ENCODE measurements at places on chromosomes 3 and 15.

DNA sequence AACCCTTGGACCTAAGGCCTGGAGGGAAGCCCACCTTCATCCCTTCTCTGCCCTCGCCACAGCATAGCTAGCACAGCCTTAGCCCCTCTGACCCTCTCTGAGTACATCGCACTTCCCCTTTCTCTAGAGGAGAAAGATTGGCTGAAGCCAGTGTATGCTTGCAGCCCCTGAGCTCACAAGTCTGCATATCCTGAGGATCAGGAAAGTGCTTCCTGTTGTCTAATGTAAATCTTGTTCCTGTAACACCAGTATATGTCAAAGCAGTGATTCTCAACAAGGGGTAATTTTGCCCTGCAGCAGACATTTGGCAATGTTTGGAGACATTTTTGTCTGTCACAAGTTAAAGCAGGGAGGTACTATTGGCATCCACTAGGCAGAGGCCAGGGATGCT lies 2.2 kb upstream of the PRKCD start:
- no peak for DNase-seq

GRCh38 chr3:132972333-132972732 lies 65.9 kb upstream of the TMEM108 start:
- peak; percentile 13 for DNase-seq

- peak; percentile 32 for DNase-seq
Observed at GRCh38 chr15:64502551-64502950, 42.2 kb downstream of the ZNF609 start.

- DNase-seq, result no peak
Observed at GRCh38 chr3:54575618-54575960, 352.3 kb downstream of the LRTM1 start.

DNA sequence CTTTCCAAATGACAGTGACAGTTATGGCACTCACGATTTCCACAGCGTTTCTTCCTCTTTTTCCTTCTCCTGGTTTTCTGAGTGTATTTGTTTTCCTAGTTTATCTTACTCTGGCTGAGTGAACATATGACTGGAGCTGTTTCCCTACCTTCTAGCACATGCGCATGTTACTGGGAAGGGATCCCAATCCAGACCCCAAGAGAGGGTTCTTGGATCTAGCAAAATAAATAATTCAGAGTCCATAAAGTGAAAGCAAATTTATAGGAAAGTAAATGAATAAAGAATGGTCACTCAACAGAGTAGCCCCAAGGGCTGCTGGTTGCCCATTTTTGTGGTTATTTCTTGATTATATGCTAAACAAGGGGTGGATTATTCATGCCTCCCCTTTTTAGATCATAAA lies 23.8 kb downstream of the METTL6 start:
- no peak for DNase-seq

GRCh38 chr15:69451951-69452691 lies 497 bp upstream of the RPLP1 start:
- DNase-seq, result peak; percentile 36

DNA sequence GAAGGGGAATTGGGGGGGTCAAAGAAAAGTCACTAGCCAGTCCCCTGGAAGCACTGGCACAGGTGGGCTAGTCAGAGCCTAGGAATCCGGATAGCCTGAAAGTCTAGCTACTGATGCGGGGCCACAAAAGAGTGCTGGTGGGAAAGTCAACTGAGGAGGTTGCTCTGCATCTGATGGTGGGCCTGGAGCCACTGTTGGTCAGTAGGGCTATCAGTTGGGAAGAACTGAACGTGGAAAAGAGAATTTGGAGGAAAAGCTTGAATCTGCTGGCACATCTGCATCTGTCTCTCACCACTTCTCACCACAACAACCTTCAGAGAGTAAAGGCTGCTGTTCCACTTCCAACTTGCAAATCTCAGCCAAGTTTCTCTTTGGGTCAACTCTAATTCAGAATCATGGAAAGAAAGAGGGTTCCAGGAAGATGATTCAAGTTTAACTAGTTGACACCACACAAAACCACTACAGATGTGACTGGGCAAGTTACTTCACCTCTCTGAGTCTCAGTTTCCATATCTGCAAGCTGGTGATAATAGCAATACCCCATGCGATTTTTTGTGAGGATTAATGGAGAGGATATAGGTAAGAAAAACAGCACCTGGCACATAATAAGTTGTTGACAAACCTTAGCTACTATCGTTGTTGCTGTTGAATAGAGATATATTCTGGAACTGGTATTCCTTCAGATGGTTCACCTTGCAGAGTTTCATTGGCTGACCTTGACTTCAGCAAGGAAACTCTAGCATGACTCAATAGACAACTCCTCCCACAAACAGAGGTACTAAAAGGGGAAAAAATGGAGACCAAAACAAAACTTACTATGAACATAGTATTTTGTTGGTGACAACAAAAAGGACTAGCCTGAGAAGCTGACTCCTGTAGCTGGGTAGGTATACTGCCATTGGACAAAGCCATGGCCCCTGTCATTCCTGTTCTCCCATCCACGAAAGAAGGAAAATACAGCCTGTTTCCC lies 280.2 kb upstream of the STT3B start:
- no peak for DNase-seq

- DNase-seq, result no peak
Observed at GRCh38 chr15:70810916-70811578, 42.9 kb downstream of the LARP6 start.

GRCh38 chr15:46461416-46461815 lies 826.6 kb downstream of the SQOR start:
- DNase-seq, result peak; percentile 3

DNA sequence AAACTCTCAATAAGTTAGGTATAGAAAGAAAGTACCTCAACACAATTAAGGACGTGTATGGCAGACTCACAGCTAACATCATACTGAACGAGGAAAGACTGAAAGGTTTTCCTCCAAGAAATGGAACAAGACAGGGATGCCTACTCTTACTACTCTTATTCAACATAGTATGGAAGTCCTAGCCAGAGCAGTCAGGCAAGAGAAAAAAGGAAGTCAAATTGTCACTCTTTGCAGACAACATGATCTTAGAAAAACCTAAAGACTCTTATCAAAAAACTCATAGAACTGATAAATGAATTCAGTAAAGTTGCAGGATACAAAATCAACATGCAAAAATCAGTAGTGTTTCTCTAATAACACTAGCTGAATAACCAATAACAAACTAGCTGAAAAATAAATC lies 96.0 kb downstream of the C3orf70 start:
- DNase-seq, result no peak

DNA sequence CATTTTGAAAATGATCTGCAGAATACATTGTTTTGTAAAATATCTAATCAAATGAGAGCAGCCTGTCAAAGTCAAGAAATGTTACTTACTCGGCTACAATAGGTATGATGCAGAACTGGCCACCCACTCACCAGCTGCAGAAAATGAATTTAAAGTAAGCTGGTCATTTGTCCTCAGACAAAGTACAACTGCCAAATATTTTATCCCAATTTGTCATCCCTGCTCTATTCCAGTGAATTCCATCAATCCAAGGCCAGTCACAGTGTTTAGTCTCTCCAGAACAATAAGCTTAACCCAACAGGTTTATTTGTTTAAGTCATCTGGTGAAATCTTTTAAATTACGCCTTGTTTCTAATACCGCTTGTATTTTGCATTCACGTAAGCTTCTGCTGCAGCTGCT lies 46.6 kb upstream of the TCF12 start:
- no peak for DNase-seq

DNA sequence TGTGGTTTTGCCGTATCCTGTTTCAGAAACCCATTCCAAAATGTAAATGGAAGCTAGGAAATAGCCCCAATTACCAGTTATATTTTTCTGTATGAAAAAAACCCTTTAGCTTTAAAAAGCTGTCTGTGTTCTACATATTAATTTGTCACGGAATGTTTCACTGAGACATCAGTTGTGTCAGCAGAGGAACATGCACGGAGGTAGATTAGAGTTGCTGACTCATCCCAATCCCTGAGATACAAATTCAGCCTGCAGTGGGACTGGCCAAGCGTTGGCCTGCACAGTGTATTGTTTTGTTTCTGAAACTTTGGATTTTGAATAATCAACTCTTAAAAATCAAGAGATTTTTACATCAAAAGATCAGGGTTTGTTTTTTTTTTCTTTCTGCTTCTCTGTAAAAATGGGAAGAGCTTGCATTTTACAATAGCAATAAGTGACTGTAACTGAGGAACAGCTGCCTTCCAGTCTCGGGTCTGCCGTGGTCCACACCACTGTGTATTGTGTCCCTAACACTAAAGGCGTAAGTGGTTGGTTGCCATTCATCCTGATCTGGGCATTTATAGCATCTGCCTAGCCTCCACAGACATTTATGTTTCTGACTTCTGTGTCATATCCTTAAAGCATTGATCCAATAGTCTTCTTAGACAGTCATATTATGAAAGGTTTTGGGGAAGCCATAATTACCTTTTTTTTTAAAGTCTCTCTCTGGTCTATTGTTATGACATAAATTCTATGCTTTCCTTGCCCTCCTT lies 218.1 kb downstream of the ADAMTSL3 start:
- peak; percentile 58 for DNase-seq

- DNase-seq, result peak; percentile 55
Observed at GRCh38 chr3:124467980-124468902, 262.0 kb upstream of the UMPS start.

GRCh38 chr15:33941279-33942063 lies 26.8 kb upstream of the CHRM5 start:
- DNase-seq, result no peak

DNA sequence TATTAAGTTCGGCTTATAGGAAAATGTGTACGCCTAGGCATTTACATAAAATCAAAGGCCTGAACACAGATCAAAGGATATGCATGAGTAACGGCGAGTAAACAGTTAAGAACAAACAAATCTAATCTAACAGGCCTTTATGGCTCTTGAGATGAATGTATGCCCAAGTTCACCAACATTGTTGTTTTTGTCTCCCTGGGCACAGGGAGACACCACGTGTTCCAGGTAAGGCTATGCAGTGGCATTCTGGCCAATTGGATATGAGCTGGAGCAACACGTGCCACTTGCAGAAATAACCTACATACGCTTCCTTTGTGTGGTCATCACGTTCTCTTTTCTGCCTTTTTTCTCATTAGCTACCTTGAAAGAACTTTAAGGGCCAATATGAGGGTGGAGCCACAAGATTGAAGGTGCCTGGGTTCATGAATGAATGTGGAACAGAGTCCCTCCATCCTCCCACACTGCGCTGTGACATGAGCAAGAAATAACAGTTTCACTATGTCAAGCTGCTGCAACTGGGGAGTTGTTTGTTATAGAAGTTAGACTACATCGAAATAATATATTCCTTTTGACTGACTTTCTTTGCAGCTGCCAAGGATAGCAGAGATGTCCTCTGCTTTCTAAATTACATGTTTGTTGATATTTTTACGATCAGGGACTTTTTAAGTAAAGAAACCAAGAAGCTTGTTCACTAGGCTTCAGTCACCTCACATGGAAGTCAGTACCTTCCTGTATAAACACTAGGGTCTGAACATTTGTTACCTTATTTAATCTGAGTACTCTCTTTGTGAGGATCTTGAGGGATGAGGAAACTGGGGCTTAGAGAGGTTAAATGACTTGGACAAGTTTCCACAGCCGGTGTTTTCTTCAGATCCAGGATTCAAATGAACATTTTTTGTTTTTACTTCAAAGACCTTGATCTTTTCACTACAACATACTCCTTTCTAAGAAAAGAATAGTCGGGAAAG lies 427.5 kb upstream of the TBL1XR1 start:
- DNase-seq, result no peak

DNA sequence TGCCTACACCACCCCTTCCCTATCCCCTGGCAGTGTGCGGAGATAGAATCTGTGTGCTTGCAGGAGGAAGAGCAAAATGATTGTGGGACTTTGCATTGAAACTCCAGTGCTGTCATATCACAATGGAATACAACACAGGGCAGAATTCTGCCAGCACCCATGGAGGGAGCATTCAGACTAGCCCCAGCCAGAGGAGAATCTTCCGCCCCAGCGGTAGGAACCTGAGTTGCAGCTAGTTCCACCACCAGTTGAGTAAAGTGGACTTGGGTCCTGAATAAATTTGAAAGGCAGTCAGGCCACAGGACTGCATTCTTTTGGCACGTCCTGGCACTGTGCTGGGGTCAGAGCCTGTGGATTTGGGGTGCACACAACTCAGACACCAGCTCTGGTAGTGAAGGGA lies 27.5 kb downstream of the NCBP2 start:
- no peak for DNase-seq

DNA sequence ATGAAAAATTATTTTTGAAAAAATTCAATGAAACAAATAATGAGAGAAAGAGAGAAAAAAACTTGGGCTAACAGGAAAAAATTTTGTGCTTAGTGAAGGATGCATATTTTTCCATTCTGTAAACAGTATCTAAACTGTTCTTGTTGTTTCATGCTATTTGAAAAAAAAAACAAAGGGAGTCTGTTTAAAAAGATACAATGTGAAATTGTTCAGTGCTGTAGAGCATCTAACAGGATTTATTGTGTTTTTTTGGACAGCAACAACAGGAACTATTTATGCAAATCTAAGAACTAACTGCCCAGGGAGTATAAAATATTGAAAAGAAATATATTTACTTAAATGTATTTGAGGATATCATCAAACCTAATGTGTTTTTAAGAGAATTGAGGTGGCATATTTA lies 55.1 kb downstream of the PEX5L start:
- DNase-seq, result no peak

DNA sequence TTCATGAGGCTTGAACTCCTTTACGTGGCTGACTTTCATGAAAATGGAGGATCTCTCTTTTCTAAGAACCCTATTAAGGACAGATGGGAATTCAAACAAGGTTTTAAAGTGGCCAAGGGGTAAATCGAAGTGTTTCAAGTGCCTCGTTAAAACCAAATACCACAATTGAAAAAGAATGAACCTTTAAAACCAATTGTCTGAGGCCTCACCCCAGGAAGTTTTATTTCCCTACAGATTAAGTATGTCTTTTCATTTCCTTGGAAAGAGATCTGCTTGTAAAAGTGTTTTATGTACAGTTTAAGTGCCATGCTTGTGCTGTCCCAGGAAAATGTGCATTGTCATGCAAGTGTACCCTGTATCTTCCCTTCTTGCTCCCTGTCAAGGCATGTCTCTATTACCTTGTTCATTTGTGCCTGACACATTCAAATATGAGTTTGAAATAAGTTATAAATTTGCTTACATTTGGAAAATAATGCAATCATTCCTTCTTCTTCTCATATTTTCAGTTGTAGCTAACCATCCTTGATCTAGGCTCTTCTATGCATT lies 138.7 kb downstream of the ZPLD1 start:
- no peak for DNase-seq
